ENCODE measurements at places on chromosomes 6 and 20.

GRCh38 chr6:1960486-1961142 is 284.8 kb downstream of the GMDS start:
- no peak for DNase-seq

GRCh38 chr6:47302043-47302442 is 7.7 kb downstream of the TNFRSF21 start:
- DNase-seq: no peak

DNA sequence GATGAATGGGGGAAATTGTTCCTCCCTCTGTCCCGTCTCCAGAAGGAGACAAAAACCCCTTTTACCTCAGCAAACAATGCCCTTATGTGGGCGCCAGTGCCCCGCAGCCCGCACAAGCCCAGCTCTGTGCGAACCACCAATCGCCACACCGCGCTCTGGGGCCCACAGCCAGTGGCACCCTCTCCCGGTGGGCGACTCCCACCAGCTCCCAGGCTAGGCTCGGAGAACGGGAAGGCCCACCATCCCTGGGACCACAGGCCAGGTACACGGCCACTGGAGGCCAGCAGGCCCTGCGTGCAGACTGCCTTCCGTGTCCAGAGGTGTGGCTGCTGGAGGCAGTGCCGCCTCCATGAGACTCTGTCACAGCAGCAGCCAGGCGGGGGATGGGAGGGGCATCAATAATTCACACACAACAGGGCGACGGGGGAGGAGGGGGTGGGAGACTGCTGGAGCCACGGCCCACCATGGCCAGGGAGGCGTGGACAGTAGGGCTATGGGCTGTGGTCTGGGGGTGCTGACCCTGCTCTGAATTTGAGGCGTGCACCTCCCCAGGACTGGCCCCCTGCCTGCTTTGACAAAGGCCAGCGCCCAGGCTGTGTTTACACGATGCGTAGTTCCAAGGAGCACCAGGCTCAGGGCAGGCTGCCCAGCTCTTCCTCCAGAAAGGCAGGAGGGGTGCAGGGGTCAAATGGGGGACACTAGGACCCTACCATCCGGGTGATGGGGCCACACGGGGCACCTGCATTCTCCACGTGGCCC is 105.7 kb downstream of the ASXL1 start:
- no peak for DNase-seq

GRCh38 chr6:116884530-116884929 is 7.5 kb downstream of the RFX6 start:
- DNase-seq: no peak

DNA sequence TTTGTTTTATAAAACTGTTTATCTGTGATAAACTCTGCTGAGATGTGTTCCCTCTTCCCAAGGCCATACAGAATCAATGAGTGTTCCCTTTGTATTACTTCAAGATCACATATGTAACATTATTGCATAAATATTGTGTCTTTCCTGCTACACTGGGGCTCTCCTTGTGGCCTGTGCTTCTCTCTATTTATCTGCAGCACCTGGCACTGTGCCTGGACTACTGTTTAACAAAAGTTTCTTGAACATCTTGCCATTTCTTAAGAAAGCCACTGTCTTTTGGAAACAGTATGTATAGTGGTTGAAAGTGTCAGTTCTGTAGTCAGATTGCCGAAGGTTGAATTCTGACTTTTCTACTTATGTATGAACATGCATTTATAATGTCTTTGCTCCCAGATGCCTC is 169.0 kb upstream of the SCGN start:
- DNase-seq: no peak

- no peak for DNase-seq
Observed at GRCh38 chr20:47272893-47273590, 83.5 kb downstream of the ZMYND8 start.

DNA sequence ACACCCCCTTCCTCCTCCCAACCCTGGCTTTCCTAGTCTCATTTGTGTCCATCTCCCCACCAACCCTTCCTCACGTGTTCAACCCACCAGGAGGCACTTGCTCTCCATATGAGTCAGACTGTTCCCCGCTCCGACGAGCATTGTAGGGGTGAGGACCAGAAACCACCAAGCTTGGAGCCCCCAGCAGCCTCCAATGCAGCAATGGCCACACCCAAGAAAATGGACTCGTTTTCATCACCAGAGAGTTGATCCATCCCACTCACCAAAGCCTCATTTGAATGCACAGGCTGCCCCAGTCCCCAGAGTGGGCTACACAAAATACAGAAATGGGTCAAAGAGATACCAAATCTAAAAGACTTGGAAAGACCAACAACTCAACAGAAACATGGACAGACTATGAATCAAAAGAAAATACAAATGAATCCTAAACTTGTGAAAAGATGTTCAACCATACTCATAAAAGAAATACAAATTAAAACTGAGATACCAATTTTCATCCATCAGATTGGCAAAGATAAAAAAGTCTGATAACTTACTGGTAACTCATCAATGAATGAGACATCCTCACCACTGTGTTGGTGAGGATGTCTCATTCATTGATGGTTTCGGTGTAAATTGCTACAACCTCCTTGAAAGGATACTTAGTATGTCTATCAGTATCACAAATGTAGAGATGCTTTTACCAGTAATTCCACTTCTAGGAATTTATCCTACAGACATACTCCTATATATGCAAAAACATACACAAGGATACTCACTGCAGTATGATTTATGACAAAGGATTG is 68.1 kb downstream of the TRERF1 start:
- DNase-seq: no peak

GRCh38 chr6:144749263-144749662 is 464.1 kb downstream of the UTRN start:
- no peak for DNase-seq

DNA sequence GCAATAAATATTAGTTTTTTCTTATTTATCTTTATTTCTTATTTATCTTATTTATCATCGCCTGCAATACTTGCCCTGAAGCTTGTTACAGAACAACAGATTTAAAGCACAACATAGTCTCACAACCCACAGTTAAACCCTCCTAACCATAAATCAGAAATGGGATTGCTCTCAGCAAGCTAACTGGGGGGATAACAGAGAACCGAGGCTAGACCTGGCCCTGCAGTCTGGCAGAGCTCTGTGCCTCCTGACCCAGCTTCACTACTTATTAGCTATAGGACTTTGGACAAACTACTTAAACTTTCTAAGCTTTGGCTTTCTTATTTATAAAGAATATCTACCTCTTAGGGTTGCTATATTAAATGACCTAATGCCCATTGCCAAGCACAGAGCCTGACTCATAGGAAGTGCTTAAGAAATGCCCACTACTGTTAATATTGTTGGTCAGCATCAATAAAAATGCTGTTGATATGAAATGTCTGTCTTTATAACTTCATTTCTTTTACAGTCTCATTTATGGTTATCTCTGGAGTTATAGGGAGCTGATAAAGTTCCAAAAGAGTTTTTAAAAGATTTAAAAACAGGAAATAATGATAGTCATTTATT is 87.9 kb upstream of the BEND6 start:
- no peak for DNase-seq

GRCh38 chr6:149766156-149766769 is 16.7 kb downstream of the PCMT1 start:
- DNase-seq: no peak

DNA sequence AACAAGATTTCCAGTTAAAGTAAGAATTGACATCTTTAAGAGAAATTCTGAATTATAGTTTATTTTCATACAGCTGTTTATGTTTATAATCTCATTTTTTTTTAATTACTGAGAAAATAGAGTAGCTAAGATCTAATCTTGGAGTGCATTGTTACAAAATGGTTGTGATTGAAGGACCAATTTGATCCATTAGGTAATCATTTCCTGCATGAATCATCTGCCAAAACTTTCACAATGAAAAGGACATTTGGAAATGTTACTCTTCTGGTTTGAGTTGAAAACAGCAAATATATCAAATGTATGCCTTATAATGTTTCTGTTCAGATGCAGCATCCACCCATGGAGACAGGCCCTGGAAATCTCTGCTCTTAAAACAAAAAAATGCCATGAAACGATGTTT is 19.0 kb downstream of the TUBB2A start:
- DNase-seq: no peak

- no peak for DNase-seq
Observed at GRCh38 chr6:64383277-64383676, 747.7 kb downstream of the PHF3 start.

DNA sequence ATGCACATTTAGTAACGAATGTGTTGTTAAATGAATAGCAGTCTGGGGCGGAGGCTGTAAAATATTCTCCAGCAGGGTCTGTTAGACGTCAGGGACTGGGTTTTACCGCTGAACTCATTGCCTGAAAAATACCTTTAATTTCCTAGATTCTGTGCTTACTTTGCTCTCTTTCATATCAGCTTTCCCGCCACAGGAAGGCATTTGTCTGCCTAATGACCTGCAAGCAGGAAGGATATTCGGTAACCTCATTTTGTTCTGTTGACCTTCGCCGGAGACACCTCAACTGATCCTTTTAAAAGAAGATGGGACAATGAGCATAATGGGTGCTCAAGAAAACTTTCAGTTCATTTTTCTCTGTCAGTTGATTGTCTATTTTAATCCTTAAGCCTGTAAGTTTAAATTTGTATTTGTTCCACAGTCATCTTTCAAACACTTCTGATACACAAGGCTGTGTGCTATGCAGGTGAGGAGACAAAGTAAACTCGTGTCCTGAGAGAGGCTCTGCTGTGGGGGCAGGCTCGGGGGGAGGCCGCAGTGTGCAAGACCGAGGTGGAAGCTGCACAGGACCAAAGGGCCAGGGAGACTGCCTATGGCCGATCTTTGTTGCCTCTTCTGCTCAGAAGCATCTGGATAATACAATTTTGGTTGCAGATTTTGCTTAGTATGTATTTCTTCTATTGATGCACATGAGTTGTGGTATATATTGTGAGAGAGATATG is 27.4 kb upstream of the SIM1 start:
- DNase-seq: no peak
